ENCODE measurements at places on chromosomes 11 and 22.
A peak's percentile ranks its signal among the peaks of the same experiment; 100 is the strongest.

DNA sequence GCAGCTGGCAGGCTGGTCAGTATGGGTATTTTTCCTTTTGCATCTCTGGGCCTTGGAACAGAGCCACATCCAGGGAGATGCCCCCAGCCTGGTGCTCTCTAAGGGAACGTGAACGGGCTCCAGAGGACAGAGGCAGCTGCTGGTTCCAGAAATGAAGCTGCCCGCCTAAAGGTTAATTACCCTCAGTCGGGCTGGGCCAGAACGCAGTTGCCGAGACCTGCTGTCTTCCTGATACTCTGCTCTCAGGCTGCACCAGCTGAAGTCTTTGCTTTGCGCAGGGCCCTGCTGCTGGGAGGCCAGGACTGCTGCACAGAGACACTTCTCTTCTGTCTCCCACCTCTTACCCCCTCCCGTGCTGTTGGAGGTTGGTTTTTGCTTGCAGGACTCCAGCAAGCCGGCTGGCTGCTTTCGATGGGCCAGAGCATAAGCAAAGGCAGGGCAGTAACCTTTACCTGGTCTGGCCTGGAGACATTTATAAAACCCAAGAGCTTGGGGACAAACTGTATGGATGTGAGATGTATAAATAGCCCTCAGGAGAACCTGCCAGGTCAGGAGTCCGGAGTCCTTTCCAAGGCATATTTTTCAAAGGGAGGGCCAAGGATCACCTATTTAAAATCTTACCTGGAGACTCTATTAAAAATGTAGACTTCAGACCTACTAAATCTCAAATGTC is 197.1 kb downstream of the GRIK4 start:
- no peak for DNase-seq

DNA sequence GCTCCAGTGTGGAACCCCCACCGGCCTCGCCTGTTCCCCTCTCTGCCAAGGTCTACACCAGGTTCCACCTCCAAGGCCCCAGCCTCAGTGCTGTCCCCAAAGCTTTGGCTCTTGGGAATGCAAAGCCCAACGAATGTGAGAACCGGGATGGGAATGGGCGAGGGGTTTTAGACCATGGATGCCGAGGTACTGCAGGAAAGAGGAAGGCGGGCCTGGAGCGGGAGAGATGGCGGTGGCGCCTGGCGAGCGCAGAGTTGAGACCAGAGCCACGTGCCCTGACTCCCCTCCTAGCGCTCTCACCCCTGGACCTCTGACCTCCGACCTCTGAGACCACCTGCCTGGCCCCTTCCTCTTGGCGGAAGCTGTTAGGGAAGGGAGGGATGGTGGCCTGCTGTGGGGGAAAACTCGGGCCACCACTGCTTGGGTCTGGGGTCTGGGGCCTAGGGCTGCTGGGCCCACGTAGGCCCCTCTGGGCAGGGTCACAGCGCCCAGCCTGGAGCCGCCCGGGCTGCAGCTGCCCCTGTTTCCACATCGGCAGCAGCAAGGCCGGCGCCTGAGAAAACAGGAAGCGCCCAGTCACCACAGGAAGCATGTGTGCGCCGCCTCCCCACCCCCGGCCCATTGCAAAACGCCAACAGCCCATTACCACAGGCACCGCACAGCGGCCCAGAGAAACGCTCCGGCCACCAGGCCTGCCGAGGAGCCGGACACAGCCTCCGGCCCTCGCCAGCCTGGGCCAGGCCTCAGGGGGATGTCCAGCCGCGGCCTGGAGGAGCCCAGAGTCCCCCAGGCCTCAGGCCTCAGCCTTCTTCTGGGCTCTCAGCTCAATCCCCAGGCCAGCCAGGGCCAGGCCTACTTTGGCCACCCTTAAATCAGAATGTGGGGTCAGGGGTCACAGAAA is 13.8 kb upstream of the SLC39A13 start:
- DNase-seq, result peak; percentile 56

DNA sequence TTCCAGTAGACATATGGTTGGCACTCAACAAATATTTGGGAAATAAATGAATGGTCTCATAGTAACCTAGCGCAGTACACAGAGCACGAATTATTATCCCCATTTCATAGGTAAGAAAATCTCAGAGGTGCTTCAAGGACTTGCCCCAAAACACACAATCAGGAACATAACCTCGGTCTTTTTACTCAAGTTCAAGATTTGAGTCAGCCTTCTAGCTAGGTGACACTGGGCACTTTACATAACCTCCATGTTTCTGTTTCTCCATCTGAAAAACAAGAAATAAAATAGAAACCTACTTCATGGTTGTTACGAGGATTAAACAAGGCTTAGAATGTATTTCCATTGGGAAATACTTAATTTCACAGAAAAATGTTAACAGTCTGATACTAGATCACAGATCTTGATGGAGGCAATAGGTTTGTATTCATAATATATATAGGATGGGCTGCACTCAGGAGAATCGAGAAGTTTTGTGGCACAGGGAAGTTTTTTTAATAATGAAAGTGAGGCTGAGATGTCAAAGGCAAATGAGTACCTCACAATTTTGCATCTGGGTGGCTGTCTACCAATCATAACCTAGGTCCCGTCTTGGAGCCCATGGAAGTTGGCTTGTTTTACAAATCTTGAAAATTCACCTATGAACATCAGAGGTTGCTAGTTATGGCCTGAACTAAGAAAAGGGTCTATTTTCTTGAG is 147.4 kb upstream of the ZC3H12C start:
- DNase-seq, result no peak

DNA sequence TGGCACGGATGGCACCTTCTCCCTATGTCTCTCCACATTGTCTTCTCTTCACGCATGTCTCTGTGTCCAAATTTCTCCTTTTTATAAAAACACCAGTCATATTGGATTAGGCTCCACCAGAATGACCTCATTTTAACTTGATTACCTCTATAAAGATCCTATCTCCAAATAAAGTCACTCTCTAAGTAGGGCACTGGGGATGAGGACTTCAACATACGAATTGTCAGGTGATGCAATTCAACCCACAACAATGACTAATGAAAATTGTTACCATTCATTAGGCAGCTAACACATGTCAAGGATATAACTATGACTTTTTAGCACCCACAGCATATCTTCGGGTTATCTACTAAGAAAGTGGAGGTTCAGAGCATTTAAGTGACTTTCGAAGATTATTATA is 55.5 kb upstream of the USP47 start:
- DNase-seq, result no peak

GRCh38 chr11:100741866-100742625 is 55.0 kb downstream of the ARHGAP42 start:
- no peak for DNase-seq

DNA sequence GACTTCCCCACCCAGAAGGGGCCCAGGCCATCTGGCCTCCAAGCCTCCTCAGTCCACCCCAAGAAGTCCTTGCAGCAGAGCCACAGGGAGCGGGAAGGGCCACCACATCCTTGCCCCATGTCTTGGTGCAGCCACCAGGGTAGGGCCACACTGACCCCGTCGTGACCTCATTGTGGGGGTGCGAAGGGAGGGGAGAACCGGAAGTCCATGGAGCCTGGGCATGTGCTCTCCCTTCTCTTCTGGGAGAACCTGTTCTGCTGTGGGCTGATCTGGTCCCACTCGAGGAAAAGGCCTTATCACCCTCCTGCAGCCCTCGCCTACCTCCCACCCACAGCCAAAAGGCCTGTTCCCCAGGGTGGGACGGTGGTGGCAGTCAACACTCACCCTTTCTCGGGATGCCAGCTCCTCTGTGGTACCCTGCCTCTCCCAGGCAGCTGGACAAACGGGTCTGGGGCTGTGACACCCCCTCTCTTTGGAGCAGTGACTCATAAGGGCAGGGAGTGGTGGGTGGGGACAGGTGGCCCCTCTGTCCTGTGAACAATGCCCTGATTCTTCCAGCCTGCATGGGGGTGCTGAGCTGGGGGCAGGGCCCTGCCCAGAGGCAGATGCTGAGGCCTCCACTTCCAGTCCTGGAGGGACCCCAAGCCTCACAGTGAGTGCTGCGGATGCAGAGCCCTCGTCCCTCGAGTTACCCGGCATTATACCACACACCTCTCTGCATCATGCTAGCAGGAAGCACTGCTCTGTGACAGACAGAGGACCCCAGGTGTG is 14.6 kb upstream of the CTSD start:
- DNase-seq, result no peak

DNA sequence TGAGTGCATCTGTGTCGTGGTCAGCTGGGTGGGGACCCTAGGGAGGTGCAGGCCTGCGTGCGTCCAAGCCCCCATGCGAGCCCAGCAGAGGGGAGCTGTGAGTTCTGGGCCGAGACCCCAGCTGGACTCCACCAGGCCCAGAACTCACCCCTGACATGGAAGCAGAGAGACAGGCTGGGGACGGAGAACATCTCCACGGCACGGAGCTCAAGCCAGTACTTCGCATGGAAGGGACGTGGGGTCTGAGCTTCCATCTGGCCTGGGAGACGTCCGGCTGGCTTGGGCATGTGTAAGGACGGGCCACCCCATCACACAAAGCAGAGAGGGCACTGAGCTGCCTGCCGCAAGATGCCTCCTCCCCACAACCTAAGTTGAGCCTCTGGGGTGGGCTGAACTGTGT is 422.4 kb downstream of the CTTN start:
- DNase-seq, result no peak

DNA sequence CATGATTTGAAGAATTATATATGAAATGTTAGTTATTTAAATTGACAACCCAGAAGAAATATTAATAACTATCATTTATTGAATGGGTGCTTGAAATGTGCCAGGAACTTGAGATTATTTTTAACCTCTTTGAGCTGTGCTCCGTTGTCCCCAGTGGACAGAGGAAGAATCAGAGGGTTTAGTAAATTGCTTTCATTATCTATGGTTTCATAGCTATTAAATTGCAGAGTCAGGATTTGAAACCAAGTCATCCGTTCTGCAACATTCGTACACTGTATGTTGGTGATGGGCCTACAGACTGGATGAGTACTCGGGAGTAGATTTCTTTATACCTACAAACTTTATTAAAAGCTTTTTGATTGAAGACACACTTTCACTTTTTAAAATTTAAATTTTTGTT is 4.9 kb downstream of the HSD17B12 start:
- DNase-seq, result no peak

- DNase-seq, result no peak
These were observed 55.1 kb downstream of the RBMXL2 start for GRCh38 chr11:7143908-7144307.

DNA sequence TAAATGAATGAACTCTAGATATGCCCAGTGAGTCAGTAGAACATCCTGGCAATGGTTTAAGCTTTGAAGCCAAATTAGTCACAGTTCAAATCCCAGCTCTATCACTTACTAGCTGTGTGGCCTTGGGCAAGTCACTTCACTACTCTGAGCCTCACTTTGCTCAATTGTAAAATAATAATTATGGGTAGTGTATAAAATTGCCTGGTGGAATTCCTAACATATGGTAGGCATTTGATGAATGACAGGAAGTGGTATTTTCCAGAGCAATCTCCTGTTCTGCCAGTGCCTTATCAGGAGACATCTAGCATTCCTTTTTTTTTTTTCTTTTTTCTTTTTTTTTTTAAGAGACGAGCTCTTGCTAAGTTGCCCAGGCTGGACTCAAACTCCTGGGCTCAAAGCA is 13.0 kb downstream of the SCN4B start:
- no peak for DNase-seq

DNA sequence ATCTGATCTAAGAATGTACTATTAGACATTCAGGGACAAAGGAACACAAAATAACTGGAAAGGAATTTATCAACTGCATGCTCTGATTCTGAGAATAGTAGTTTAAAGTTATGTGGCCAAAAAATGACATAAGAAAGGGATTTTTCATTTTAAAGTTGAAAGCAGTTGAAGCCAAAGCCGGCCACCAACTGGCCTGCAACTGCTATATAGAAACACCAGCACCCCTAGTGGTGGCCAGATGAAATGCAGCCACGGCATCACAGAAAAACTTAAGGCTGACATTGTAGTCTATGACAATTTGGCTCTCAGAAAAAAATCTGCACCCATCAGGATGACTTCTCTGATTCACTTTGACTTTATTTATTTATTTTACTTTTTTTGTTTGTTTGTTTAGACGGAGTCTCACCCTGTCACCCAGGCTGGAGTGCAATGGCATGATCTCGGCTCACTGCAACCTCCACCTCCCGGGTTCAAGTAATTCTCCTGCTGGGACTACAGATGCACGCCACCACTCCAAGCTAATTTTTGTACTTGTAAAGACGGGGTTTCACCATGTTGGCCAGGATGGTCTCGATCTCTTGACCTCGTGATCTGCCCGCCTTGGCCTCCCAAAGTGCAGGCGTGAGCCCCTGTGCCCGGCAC is 59.2 kb downstream of the SLC35F2 start:
- DNase-seq, result peak; percentile 61

DNA sequence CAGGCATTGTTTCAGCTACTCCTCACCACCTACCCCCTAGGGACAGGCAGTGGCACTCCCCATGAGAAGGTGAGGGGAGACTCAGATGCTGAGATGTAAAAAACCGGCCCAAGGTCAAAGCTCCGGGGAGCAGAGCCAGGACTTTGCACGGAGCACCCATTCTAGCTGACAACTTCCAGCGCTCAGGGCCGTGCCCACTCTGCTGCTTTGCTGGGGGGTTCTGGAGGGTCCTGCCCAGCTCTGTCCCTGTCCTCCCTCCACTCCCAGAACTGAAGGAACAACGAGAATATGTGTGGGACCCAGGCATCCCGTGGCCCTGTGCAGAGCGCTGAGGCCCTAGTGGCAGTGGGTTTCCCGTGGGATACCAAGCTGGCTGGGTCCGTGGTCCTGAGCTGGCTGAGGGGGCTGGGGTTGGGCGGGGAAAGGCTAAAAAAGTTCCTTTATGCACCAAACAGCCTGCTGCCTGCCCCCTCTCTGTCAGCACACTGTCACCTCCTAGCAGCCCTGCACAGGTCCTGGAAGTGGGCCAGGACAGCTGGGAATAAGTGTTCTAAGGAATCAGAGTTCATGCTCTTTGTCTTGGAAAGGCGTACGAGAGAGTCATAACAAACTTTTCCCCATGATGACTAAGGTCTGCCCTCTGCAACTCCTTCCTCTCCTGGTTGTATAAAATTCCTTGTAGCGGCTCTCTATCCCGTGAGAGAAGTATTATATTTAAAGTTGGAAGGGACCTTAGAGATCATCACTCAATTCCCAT is 1.9 kb downstream of the MS4A10 start:
- DNase-seq, result no peak

DNA sequence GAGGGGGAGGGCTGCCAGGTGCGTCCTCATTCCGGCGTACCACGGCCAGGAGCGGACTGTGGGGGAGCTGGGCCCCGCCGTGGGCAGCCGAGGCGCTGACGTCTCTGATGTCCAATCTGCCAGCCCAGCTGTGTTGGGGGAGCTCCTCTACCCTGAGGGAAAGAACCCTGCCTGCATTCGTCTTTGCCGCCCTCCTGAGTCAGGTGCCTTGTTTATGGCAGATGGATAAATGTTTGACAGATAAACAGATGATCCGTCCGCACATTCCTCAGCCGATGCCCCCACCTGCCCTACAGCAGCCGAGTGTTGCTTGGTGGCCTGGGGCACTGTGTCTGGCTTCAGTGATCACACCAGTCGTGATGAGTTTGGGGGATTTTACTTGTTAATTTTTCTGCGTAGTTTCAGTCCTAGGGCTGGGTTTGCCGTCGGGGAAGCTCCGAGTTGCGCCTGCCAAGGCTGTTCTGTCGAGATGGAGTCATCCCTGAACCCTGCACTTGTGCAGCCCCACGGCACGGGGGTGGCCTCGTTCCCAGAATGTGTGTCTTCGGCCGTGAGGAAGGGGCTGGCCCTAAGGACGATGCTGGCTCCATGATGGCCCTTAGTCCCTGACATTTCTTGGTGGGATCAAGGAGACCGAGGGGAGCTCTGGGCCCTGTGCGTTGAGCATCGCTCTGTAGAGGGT is 1083.9 kb downstream of the BRD1 start:
- DNase-seq, result no peak

- DNase-seq, result no peak
These were observed 15.4 kb downstream of the MS4A13 start for GRCh38 chr11:60530454-60531100.

All from DND-41 (cell line).